ENCODE measurements at places on chromosomes 5 and 9.
A peak's percentile ranks its signal among the peaks of the same experiment; 100 is the strongest.

GRCh38 chr5:107801061-107801460 lies 130.3 kb upstream of the EFNA5 start:
- DNase-seq = no peak

DNA sequence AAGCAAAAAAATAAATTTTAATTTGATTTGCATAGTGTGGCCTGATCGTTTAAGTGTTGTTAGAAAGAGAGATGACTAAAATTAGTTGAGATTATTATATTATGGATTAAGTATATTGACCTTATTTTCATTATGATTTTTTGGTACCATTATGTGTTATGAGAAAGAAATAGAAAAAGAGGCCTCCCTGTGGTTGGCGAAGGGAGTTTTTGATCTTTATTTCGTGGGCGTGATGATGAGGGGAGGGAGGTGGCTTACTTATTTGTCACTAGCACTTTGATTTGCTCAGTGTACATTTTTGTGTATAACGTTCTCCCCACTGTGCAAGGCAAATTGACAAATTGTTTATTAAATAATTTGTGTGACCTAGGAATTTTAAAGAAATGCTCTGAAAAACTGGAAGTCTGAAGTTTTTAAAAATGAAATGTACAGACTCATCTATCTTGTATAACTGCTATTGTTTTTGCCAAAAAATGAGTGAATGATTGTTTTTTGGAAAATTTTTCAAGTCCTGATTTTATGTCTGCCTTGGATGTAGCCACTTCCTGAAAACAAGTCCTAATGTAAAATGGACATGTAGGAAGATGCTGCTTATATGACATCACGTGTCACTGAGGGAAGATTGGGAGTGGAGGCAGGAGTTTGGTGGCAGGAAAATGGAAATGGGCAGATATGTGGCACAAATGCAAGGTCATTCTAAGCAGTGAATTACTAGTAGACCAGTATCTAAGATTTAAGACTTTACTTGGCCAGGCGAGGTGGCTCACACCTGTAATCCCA lies 3.0 kb downstream of the DAPK1 start:
- DNase-seq = no peak

DNA sequence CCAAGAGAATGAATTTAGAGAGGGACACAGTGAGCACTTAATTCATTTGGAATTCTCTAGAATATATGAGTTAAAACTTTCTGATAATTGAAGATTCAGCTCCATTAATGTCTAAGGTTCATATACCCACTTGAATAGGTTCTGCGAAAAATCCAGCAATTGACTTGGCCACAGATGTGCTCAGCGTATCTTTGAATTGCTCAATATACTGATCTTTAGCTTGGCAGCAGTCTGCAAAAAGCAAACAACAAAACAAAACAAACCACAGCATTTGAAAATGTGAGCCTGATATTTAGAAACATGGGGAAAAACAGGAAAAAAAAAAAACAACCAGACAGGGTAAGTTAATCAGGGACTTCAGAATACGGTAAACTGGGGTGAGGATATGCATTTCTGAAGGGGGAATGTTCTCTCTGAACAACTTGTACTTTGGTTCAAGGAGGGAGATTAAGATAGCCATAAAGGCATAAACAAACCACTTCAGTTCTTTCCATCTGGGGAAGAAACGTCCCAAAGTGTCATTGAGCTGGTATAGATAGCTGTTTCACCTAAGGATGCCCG lies 21.4 kb downstream of the AGXT2 start:
- no peak for DNase-seq

GRCh38 chr9:125631391-125632085 lies 75.5 kb downstream of the MAPKAP1 start:
- peak; percentile 38 for DNase-seq

DNA sequence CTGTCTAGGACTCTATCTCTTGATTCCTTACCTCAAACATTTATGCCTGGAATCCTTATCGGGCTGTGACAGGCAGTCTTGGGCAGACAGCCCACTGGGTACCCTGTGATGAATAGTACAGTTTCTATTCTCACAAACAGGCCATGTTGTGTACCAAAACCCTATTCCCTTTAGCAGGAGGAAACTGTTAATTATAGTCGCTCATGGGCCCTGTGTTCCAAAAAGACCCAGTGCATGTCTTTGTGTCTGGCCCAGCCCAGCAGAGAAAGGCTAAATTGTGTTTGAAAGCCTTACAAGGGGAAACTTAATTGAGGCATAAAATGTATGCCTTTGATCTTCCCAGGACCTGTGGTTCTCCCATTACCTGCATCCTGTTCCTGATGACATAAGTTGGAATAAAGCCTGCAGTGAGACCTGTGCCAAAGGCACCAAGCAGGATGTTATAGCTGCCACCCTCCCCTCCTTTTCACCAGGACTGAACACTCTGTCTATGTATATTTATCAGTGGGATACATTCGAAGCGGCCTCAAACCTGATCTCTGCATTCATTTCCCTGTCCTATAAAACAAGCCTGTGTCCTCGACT lies 43.3 kb downstream of the TLR4 start:
- no peak for DNase-seq

DNA sequence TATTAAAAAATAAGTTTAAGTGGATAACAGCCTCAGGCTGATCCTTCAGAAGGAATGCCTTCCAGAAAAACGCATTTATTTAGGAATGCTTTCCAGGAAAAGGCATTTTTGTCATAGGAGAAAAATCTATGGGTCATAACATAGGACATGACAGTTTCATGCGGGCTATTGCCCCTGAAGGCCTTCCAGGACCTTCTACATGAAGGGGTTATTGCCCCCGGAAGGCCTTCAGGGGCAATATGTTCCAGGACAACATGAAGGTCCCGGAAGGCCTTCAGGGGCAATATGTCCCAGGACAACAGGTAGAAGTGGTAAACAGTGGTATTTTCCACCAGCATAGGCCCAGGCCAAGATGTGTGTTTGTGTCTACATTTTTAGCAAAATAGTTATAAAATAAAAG lies 191.3 kb upstream of the RASA1 start:
- DNase-seq = no peak

DNA sequence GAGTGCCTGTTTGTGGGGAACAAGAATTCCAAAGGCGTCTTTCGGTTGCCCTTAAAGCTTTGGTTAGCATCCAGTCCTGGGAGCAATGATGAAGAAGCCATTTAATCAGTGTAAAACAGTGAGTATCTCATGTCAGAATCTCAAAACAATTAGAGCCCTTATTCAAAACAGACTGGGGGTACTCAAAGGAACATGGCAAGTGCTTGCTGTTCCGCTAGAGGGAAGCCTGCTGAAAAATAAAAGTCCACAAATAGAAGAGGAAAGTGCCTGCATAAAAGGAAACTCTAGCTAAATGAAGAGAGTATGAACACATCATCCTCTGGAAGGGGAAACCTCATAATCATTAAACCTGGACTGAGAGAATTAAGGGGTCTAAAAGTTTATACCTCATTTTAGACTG lies 26.4 kb downstream of the FBXL7 start:
- DNase-seq = no peak

DNA sequence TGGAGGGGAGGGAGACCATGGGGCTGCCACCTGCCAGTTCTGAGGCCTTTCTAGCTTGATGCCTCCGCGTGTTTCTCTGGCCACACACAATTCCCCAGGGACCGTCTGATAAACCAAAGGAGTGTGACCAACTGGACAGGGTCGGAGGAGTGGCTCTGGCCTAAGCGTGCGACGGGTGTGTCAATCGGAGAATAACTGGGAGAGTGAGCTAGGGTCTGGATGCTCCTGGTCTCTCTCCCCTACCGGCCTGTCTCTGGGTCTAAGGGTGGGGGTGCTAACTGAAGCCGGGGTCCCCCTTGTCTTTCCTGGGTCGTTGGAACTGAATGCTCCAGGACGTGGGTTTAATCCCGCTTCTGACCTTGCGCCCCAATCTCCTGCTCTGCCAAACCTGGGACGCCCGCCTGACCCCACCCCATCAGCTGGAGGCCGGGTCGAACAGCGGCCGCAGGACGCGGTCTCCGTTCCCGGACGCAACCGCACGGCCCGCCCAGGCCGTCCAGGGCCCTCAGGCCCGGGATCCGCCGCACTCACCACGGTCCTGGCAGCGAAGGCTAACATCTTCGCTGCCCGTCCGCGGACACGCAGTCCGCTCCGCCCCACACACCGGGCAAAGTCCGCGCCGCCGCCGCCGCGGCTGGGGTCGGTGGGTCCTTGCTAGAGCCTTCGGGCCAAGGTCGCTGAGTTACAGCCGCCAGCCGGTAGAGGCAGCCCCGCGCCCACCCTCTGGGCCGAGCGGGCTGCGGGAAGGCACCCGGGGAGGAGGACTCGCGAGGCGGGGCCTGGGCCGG lies 447 bp downstream of the CRAT start:
- no peak for DNase-seq

DNA sequence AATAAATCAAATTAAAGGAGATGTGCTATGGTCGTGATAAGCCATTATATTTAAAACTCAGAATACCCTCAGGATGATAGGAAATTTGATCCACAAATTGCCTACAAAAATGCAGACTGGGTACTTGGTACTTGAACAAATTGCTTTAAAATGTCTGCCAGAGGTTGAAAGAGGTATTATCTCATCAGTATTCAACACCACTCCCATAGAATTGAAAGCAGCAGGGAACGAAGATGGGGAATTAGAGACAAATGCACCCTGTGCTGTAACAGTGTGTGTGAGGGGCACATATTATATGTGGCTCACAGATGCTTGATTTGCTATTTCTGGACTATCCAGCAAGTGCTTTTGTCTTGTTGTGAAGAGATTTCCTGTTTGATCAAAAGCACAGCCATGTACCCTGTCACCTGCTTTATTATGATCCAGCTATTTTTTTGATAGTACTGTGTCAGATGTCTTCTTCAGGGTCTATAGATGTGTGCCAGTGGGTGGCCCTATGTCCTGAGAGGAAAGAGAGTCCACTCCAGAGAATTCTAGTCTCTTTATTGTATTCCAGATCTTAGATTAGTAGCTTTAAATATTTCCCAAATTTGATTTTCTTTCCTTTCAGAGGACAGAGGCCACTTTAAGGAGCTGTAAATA lies 120.1 kb downstream of the XRCC4 start:
- no peak for DNase-seq

DNA sequence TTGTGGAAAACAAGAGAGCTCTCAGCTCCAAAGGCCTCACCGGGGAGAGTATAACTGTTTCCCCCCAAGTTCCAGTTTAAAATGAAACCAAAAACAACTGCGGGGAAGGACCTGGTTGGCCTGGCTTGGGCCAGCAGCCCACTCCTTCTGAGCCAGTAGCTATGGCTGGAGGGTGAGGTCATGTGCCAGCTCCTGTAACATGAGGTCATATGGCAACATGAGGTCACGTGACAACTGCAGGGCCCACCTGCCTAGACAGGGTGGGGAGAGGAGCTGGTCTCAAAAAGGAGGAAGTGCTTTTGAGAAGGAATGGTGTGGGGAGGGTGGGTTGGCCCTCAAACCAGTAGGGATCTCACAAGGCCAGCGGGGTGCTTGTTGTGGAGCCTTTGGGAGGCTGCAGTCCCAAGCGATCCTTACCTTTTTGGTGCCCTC lies 29.3 kb upstream of the CRB2 start:
- DNase-seq = no peak

DNA sequence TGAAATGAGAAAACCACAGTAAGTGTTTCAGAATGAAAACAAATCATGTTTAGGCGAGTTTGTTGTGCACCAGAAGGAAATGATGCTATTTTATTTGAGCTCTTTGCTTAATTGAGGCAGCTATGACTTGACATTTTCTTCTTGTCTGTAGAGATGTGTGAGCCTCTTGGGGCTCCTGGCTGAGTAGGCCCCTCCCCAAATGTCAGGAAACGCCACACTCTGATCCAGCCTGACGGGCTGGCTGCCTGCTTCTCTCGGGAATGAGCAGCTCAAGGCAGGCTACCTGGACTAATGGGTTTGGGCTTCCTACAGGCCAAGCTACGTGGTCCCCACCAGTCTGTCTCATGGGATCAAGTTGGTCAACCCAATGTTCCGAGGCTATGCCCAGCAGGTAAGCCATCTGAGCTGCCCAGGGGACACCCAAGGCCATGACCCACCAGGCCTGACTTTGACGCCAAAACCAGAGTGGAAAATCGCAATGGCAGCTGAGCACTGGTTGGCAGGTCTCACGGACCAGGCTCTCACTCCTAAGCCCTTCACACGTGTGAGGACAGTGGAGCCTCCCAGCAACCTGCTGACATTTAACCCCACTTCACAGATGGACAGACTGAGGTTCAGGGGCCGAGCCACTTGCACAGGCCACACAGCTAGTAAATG lies 29.9 kb downstream of the USP20 start:
- DNase-seq = no peak

GRCh38 chr5:143315929-143316328 lies 87.6 kb downstream of the NR3C1 start:
- no peak for DNase-seq

GRCh38 chr9:26054600-26055520 lies 376.6 kb upstream of the TUSC1 start:
- no peak for DNase-seq

GRCh38 chr9:4596165-4596922 lies 65.8 kb upstream of the PLPP6 start:
- peak; percentile 76 for DNase-seq

- DNase-seq = peak; percentile 43
Measured at GRCh38 chr9:109967651-109968642, 187.9 kb downstream of the PALM2AKAP2 start.

DNA sequence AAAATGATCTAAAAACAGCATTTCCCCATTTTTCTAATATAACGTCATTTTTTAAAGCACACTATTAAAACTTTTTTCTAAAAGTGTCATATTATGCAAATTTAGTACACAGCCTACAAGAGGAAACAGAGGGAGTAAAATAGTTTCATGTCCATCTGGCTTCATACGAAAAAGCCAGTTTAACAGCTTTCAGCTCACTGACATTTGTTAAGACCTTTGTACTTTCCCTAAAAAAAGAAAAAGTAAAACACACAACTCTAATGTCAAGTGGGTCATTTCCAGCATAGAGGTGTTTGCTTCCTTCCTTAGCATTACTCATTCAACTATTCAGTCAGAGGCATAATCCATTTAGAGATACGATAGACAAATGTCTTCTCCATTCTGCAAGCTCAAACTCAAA lies 49.4 kb downstream of the ABHD17B start:
- no peak for DNase-seq

- no peak for DNase-seq
Measured at GRCh38 chr9:16309469-16310271, 560.8 kb downstream of the BNC2 start.

Measured in activated naive CD4-positive, alpha-beta T cell treated with anti-CD3 and anti-CD28 coated beads, Interleukin-2, amount 10 ng/mL, durations not matched to agents 7 days and 5 days (primary cell).